ENCODE measurements at places on chromosomes 11 and 22.

DNA sequence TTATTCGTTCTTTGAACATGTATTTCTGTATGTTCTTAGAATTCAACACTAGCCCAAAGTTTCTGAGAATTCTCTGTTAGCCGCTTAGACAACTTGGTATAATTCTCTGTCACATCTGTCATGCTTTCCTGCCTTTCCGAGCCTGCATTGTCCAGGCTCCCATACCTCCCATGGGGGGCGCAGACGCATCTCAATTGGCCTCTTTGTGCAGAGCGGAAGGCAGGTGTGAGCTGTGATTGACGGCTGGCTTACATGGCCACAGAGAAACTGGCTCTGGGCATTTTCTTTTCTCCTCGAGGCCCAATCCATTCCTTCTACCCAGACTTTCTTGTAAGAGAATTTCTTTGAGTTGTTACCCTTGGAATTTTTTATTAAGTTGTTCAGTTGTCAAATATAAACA lies 132.7 kb upstream of the SESN3 start:
- DNase-seq: no peak

DNA sequence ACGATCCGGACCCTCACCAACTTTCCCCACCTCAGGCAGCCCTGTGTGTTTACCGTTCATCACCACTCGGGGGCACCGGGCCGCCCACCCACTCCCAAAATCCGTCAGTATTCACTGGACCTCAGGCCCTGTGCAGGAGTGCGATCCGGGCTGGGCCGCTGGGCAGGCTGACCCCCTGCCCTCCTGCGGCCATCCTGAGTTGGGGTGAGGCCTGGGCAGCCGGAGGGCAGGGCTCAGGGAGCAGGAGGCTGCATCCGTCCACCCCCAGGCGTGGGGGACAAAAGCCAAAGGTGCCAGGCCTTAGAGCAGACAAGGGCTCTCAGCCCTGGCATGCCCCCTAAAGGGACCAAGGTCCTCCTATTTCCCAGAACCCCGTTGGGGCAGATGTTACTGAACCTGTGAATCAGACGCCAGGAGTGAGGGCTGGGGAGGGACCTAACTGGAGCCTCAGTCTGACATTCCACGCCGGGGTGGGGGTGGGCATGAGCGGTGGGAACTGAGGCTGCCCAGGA lies 16.8 kb upstream of the TMEM191C start:
- peak; percentile 12 for DNase-seq

GRCh38 chr11:72621008-72621610 lies 53.1 kb downstream of the PDE2A start:
- peak; percentile 66 for DNase-seq

DNA sequence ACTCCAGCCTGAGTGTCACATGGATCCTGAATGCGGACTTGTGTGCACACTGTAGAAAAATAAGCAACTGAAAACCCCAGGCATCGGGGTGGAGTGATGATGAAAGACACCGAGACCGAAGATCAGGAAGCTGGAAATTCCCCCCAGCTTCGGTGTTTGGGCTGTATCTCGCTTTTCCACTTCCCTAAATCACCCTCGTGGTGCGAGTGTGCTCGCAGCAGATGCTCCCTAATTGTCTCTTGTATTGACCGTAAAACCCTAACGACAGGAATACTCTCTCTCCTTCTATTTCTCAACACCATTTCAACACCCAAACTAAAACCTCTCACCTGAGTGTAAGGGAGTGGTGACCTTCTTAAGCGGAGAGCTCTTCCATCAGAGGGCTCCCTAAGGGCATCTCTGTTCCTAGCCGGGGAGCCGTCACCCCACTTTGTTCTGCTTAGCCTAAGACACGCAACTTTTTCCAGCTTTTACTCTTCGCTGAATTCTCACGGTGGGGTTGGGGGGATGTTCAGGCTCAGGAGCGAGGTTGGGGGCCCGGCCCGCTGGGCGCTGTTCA lies 635 bp upstream of the GRK3 start:
- DNase-seq: no peak

DNA sequence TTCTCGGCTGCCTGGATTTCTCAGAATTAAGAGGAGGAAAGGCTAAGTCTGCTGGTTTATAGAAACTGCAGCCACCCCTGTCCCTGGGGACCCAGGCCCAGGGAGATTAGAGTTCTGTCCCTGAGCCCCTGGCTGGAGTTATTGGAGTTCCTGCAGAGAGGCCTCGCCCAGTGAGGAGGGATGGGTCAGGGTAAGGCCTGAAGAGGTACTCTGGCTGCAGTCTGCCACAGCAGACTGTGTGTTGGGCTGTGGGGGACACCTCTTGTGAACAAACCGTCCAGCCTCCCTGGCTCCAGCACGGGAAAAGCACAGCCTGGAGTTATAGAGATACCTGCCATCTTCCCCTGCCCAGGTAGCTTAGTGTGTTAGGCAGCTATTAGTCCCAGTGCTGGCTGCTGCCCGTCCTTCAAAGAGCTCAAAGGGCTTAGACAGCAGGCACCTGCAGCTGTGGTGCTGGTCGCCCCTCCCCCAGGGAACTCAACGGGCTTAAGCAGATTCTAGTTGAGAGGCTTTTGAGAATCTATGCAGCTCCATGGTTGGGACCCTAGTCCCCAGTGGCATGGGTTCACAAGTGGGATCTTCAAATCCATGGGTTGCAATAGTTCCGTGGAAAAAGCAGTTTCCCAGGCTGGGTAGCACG lies 36.6 kb upstream of the MUC15 start:
- no peak for DNase-seq

DNA sequence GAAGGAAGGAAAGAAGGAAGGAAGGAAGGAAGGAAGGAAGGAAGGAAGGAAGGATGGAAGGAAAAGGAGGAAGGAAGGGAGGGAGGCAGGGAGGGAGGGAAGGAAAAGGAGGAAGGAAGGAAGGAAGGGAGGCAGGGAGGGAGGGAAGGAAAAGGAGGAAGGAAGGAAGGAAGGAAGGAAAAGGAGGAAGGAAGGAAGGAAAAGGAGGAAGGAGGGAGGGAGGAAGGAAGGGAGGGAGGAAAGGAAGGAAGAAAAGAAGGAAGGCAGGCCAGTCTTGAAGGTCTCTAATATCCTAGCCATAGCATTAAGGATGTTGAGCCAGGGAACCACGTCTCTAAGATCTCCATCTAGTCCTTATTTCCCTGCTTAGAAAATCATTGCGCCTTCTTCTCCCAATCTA lies 78.8 kb downstream of the TMPRSS5 start:
- DNase-seq: no peak

GRCh38 chr11:69145050-69145380 lies 10.7 kb upstream of the SMIM38 start:
- no peak for DNase-seq

- DNase-seq: no peak
Measured at GRCh38 chr11:1842149-1843097, 3.6 kb downstream of the TNNI2 start.

- DNase-seq: peak; percentile 70
Measured at GRCh38 chr22:37416827-37417226, 10.5 kb downstream of the ELFN2 start.

DNA sequence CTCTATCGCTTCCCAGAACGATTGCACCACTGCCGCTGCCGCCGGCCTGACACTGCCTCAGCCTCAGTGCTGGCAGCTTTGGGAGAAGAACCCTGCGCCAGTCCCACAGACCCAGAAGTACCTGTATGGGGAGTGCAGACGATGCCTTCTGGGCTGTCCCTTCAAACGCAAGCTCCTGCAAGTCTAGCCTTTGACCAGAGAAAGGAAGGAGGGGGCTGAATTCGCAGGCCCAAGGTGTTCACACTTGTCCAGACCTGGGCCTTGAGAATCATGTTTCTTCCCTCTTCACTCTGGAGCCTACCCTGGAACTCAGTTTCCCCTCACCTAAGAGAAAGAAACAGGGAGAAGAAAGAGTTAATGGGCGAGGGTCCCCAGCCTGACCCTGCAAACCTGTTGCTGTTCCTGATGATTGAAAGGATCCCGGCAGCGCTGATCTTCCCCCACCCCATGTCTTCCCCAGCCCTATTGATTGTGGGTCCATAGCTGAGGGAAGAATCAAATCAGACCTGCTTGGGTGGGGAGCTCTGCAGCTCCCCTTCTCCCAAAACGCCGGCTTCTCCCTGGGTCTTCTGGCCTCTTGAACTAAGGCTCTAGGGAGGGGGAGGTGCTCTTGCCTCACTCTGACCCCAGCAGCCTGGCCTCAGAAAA lies 786 bp upstream of the MCAM start:
- no peak for DNase-seq

GRCh38 chr11:129234978-129235377 lies 42.9 kb upstream of the ARHGAP32 start:
- DNase-seq: no peak

DNA sequence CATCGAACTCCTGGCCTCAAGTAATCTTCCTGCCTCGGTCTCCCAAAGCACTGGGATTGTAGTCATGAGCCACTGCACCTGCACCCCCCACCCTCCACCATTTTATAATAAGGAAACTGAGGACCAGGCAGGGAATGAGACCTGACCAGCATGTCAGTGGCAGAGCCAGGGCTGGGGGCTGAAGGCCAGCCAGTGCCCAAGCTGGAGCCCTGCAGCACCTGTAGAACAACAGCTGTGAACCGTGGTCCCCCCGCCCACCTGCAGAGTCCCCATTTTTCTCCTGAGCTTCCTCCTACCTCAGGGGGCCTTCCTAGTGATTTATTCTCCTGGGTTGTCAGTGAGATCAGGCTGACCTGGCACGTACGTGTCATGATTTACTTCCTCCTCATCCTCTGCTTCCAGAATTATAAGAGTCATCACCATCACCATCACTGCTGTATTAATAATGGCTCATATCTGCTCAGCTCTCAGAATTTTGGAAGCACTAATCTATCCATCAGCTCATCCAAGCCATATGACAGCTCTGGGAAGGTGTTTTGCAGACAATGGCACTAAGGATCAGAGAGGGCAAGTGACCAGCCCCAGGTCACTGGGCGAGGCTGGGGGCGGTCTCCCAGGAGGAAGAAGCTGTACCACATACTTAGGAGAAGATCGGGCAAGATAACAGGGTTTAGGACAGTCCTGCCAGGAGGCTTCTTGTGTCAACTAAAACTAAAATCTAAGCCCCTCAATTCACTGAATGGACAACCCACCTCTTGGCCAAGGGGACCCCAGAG lies 5.5 kb upstream of the SLCO2B1 start:
- no peak for DNase-seq

GRCh38 chr11:42337786-42338455 lies 878.5 kb upstream of the LRRC4C start:
- DNase-seq: no peak

- no peak for DNase-seq
Measured at GRCh38 chr22:22193923-22194322, 50.7 kb upstream of the VPREB1 start.

DNA sequence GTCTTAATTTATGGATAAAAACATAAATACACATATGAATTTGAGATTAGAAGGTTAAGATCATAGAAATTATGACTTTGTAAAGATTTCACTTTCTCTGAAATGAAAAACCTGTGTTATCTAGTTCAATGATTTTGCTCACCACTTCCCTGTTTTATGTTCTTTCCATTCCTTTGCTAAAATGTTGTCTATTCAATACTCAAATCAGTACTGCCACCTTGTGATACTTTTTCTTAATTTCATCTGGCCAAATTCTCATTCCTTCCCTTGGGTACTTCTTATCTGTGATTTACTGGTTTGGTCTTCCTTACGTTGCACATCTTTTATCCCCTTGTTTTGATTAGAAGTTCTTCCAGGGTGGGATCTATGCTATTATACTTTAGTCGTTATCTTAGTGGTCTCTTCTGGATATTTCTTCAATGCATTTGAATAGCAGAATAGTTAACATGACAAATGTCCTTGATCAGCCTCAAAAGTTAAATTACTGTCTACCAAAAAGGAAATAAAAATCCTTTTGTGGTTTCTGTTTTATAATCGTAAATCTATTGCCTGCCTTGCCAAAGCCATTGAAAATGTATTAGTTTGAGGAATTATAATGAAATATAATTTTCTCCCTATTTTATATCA lies 197.0 kb downstream of the PGR start:
- DNase-seq: no peak

DNA sequence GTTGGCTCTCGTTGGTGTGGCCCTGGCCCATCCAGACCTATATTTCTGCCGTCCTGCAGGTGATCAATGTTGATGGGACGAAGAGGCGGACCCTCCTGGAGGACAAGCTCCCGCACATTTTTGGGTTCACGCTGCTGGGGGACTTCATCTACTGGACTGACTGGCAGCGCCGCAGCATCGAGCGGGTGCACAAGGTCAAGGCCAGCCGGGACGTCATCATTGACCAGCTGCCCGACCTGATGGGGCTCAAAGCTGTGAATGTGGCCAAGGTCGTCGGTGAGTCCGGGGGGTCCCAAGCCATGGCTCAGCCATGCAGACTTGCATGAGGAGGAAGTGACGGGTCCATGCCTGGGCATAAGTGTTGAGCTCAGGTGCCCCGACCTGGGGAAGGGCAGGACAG lies 57.1 kb upstream of the PPP6R3 start:
- DNase-seq: no peak

DNA sequence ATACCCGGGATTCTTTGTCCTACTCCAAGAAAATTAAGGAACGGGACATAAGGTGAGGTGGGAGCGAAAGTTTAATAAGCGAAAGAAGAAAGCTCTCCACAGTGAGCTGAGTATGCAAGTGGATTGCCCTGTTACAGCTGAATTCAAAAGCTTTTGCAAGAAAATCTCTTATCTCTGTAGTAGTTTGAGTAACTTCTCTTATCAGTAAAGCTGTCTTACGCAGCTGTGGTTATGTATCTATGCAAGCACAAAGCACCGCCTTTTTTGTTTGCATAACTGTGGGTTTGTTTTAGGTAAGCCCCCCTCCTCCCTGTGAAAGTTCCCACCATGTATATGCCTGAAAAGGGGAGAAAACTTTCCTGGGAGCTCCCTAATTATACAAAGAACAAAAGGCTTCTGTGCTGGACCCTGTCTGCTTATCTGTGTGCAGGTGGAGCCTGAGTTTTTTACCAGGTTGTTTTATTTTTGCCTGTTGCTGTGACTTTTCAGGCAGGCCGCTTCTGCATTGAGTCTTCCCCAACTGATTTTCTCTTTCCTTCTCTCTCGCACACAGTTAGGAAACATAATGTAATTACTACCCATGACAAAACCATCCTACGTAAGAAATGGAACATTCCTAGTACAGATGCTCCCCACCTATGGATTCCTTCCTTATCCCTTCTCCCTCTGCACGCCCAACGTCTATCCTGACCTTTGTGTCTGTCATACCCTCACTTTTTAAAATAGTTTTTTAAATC lies 837 bp upstream of the PLAAT5 start:
- no peak for DNase-seq

GRCh38 chr11:90947930-90948329 lies 725.1 kb upstream of the CHORDC1 start:
- no peak for DNase-seq

GRCh38 chr22:27796829-27797519 lies 4.6 kb downstream of the MN1 start:
- DNase-seq: no peak

- DNase-seq: no peak
Measured at GRCh38 chr22:20581503-20582170, 74.2 kb downstream of the MED15 start.
